ENCODE measurements at places on chromosomes 6 and 20.

DNA sequence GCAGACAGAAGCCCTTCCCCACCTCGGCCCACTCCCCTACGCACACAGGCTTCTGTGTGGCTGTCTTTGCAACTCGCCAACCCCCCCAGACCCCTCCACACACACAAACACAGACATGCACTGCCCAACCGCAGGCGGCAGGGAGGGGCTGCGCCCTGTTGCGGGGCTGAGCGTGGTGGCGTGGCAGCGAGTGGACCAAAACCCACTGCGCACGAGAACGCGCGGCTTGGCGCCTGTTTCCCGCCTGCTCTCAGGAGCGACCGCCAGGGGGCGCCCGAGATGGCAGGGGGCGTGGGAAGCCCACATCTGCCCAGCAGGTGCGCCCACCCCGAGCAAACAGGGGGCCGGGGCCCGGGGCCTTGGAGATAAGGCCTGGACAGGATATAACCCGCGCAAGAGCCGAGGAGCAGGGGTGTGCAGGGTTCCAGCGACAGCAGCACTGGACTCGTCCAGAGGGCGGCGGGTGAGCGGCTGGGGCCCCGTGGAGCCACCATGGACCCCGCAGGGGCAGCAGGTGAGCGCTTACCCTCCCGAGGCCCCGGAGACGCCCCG, at the start of gene RBPJL:
TSS of gene RBPJL (plus strand) at position 410 of the 552 bp plus-strand sequence. CDS start at position 493, 83 bp downstream.
- H3K27ac ChIP-seq, result no peak within 1 kb of the TSS
- peak; percentile 84 for DNase-seq
- H3K4me3 ChIP-seq, result no peak within 1 kb of the TSS
- no peaks in the 10 kb centered on the region for H3K36me3 ChIP-seq
- peaks cover 65% of the 10 kb centered on the region for H3K27me3 ChIP-seq
- H3K4me1 ChIP-seq, result peaks cover 9% of the 10 kb centered on the region

DNA sequence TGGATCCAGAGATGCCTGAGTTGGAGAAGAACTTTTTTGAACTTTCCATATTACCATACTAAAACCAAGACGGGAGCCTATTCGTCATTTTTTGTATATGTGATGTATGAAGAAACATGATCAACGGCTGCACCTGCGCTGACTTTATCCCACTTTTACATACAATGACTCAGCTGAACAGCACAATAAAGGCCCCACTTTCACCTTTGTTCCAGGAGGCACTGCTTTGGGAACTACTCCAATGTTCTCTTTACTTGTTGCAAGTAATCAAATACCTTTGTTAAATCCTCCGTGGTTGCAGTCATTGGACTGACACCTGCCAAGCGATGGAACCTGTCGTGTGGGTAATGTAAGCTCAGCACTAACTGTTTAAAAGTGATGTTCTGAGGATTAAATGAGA, 17.3 kb upstream of the BTN3A2 start:
- H3K27ac ChIP-seq, result no peak overlapping the region
- no peak for DNase-seq
- H3K4me1 ChIP-seq, result no peaks in the 10 kb centered on the region

DNA sequence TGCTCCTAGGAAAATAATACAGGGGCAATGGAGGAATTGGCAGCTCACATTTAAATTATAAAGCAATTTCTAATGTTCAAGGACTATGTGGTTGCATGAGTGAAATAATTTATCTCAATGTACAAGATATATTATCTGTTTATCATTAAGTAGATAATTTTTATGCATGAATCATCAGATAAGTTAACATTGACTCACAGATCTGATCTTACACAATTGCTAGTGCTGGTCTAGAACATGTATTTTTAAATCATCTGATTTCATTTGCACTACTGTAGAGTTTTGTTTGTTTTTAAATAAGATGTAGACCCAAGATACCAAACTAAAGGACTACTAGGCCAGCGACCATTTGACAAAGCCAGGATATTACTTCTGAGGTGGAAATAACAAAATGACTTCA, 199.2 kb downstream of the BMP2 start:
- H3K4me1 ChIP-seq, result no peaks in the 10 kb centered on the region
- H3K27ac ChIP-seq, result no peak overlapping the region
- no peak for DNase-seq

GRCh38 chr6:83594941-83595340, 82.6 kb downstream of the PRSS35 start:
- no peak overlapping the region for H3K4me3 ChIP-seq
- H3K36me3 ChIP-seq, result no peaks in the 10 kb centered on the region
- H3K27me3 ChIP-seq, result no peaks in the 10 kb centered on the region
- H3K27ac ChIP-seq, result no peak overlapping the region
- no peaks in the 10 kb centered on the region for H3K4me1 ChIP-seq
